Stimulated activated CD4-positive, alpha-beta T cell treated with anti-CD3 and anti-CD28 coated beads, Interleukin-2, amount 100 ng/mL, for 24 hours (primary cell): ENCODE measurements at places on chromosomes 12 and 14.

GRCh38 chr12:108268397-108268796, 70.7 kb downstream of the CMKLR1 start:
- DNase-seq = no peak

GRCh38 chr12:127548123-127548553, 718.8 kb upstream of the TMEM132C start:
- DNase-seq = no peak

DNA sequence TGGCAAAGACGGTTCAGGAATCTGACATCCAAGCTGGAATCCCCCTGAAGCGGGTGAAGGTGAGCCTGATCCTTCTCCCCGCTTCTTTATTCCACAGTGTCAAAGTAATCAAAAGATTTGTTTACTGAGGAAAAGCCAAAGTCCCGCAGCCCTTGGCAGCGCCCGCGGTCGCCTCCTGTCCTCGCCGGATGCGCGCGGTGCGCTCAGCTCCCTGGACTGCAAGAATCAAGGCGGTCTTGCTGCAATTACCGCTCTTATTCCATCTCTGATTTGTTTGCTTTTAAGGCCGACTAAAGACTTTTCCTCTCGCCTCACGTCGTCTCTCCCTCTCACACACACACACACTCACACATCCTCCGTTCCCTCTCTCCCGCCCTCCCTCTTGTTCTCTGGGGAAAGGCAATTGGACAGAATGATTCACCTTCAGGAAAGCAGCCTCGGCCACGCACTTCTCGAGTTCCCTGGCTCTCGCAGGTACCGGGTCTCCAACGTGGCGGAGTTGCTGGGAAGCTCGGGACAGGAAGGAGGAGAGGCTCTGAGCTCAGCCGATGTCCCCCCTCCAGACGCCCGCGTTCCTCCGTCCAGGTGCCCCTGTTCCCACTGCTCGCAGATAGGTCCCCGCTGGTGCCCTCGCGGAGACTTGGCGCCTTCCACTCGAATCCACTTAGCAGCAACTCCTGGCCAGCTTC, 68.6 kb upstream of the USP15 start:
- DNase-seq = peak; percentile 20

DNA sequence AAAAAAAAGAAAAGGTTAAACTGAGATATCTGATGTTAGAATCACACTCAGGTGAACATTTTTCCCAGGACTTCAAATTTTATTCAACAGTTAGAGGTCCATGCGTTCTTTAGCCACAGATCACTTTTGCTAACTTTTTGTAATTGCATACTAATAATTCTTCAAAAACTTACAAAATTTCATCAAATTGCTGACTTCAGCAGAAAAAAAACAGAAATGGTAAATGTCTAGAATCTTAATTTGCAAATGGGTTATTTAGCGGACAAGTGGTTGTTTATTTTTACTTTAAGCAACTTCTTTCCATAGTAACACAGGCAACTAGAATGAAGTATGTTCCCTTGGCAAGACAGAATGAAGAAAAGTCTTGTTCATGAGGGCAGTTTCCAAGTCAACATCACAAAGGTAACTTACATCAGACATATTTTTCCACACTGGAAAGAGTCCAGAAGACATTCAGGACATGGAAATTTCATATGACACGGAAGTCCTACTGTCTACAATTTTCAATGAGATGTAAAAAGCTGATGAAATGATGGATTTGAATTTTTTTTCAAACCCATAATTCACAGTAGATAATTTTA, 62.5 kb upstream of the SOX5 start:
- DNase-seq = no peak

GRCh38 chr12:120905856-120906384, 1.8 kb upstream of the SPPL3 start:
- DNase-seq = no peak

GRCh38 chr12:120757226-120757742, 31.7 kb downstream of the ACADS start:
- DNase-seq = no peak

GRCh38 chr12:114823724-114824123, 139.7 kb upstream of the TBX3 start:
- DNase-seq = no peak

GRCh38 chr14:65179918-65180724, 77.8 kb upstream of the MAX start:
- peak; percentile 45 for DNase-seq
